AG10803 (cell line): ENCODE measurements at places on chromosomes 4 and X.
A peak's percentile ranks its signal among the peaks of the same experiment; 100 is the strongest.

DNA sequence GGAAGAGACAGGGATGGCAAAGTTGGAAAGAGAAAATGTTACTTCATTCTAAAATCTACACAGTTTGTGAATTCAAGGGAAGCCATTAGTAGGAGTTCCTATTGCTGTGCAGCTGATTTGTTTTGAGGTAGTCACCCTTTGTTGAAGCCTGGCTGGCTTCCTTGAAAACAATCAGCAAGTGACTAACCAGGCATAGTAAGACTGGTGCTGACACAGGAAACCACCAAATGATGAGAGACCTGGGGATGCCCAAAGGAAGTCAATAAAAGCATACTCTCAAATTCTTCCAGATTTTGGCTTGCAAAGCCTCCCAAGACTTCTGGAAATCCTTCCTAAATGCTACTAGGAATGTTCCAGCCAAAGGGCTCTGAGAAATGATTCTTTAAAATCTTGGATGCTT is 23.9 kb upstream of the PRDM8 start:
- DNase-seq = peak; percentile 85

- DNase-seq = no peak
These were observed 21.9 kb downstream of the GATB start for GRCh38 chr4:151738720-151739517.

GRCh38 chr4:87390551-87390890 is 467 bp downstream of the HSD17B11 start:
- DNase-seq = no peak

- DNase-seq = no peak
These were observed 41.6 kb upstream of the CYLC1 start for GRCh38 chrX:83819304-83819703.

DNA sequence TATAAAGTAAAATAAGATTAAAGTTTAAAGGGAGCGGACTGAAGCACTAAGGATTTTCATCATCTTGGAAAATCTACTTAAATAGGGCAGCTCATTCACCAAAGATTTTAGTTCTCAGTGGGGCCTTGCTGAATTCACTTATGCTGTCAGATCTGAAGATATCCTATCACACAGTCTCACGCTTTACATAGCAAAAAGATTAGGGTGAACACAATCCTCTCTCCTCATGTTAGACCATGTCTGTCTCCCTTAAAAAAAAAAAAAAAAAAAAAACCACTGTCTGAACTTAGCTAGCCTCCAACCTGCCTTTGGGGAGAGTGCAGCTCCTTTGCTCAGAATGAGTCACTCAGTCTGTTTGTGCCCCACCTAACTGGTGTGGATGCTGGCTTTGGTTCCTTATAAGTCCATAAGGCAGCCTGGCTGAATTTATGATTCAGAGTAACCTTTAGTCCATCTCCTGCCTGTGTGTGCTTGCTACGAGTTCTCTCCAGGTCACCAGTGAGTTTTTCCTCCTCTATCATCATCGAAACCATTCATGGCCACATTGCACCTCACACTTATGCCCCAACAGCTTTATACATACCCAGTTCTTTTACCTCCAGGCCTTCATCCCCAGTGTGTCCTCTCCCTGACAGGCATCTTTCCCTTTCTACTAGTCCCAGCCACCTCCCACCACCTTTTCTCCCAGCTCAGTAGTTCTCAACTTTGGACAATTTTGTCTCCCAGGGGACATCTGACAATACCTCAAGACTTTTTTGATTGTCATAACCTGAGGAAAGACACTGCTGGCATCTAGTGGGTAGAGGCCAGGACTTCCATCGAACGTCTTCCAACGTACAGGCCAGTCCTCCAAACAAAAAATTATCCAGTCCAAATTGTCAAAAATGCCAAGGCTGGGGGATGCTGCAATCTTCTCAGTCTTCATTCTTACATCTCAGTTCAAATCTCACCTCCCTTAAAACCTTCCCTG is 220.7 kb upstream of the EMCN start:
- DNase-seq = peak; percentile 68

DNA sequence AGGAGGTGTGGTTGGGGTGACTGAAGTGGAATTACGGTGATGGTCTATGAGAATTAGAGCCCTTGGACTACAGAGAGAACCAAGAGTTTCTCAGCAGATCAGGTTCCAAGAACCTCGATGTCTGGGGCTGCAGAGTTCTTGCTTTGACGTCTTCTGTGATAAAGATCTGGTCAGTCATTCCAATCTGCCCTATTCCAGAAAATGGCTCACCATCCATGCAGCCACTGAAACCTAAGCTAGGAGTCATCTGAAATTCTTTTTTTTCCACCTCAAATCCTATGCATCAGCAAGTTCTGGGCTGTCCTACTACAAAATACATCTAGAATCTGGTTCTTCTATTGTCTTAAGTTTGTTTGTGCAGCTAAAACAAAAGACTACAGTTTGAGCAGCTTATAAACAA is 254.4 kb upstream of the PGRMC2 start:
- no peak for DNase-seq

DNA sequence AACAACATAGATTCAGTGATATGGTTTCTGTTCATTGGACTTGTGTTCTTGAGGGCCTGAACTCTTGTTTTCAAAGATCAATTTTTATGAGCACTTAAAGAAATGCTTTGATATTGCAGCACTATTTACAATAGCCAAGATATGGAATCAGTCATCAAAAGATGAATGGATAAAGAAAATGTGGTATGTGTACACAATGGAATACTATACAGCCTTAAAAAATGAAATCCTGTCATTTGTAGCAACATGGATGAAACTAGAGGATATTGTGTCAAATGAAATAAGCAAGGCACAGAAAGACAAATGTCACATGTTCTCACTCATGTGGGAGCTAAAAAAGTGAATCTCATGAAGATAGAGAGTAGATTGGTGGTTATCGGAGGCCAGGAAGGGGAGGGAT is 21.9 kb downstream of the RNF128 start:
- no peak for DNase-seq

DNA sequence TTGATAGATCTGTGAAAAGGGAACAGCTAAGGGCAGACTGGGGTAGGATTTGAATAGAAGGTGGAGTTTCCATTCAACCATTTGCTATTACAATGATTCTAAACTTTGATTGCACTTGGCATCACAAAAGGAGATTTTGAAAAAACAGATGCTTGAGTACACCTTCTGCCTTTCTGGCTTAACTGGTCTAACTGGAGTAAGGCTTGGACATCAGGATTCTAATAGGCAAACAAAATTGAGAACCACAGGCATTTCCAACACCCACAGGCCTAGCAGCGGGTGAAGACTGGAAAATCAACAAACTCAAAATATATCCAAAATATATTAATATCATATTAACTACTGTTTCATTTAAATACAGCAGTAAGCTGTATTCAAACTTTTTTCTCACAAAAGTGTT is 1.9 kb upstream of the VEGFC start:
- DNase-seq = no peak

DNA sequence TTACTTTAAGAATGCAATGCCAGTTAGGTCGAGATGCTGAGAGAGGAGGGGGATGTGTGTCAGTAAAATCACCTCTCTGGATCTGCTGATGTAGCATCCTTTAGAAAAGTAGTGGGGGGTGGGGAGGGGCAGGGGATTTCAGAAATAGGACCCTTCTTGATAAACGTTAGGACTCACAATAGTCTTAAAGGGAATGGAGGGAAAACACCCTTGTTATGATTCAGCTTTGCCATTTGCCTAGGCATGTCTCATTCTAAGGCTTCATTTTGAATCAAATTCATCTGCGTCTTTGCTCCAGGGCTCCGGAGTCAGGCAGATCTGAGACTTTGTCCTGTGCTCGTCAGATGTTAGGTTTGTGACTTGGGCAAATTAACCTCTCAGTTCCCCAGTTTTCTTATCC is 879 bp downstream of the SH2D1A start:
- DNase-seq = no peak

DNA sequence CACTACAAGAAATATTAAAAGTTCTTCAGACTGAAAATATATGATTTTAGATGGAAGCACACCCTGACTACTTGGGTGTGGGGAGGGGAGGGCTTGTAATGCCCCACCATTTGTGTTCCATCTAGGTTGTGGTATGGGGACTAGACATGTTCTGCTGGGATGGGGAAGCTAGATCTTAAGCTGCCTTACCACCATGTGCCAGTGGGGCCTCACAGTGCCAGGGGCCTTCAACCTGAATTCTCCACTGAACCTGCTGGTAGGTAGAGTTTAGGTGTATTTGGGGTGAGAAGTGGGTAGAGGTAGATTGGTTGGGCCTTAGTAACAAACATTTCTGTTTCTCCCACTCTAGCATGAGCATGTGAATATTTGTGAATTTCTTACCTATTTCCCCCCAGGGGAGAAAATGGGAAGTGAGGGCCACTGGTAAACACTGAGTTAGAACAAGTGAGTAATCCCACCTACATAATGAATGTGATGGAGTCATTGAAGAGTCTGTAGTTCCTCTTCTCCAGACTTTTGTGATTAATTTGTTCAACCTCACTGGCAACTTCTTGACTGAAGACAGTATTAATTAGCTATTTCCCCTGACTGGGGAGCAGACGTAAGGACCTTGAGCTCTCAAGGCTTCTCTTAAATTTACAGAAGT is 44.0 kb downstream of the BRCC3 start:
- DNase-seq = no peak

DNA sequence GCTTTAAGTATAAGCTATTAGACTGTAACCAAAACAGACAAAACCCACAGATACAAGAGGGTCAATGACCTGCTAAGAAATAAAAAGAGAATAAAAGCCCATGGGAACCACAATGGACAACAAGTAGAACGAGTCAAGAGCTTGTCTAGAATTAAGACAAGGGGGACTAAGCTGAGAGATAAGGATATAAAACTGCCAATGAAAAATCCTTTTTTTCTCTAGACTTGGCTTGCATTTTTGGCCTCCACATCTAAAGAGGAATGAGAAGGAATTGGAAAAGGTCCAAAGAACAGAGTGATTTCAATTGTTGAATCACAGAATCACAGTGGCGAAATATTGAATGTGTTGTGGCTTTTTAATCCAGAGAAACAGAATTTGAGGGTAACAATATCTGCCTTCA is 135.7 kb downstream of the QDPR start:
- peak; percentile 35 for DNase-seq

DNA sequence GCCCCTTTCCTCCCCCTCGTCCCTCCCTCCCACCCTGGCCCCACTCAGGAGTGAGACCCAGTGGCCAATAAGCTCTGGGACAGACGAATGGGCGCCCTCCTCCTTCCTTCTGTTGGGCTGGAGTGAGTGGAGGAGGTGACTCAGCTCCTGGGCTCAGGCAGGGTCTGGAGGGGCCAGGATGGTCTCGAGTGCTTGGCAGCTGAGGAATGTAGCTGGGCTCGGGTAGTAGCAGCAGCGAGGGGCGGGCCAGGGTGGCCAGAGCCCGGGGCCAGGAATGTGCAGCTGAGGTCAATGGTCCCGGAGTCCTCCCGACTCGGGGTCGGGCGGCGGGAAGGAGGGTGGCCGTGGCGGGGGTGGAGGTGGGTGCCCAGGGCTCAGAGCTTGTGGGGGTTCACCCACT is 15.0 kb downstream of the G6PD start:
- DNase-seq = no peak

- no peak for DNase-seq
These were observed 71.8 kb upstream of the SMARCA5 start for GRCh38 chr4:143441678-143442077.

GRCh38 chr4:74203467-74203866 is 45.5 kb downstream of the MTHFD2L start:
- no peak for DNase-seq

GRCh38 chr4:1315836-1316536 is 26.3 kb downstream of the MAEA start:
- no peak for DNase-seq

DNA sequence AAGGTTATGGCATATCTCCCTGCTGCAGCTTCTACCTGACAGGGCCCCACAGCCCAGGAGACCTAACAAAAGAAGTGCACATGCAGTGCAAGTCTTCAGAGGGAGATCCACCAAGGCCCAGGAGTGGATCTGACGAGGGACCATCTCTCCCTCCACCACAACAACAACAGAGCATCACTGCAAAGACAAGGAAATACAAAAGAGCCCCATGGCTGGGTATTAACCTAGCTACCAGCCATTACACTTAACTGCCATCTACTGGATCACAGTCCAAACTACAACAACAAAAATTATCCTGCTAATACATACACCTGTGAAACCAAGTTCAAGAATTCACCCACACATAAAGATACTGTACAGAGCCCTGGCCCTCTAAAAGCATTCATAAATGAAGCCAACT is 280.2 kb upstream of the SLC7A11 start:
- DNase-seq = peak; percentile 24

DNA sequence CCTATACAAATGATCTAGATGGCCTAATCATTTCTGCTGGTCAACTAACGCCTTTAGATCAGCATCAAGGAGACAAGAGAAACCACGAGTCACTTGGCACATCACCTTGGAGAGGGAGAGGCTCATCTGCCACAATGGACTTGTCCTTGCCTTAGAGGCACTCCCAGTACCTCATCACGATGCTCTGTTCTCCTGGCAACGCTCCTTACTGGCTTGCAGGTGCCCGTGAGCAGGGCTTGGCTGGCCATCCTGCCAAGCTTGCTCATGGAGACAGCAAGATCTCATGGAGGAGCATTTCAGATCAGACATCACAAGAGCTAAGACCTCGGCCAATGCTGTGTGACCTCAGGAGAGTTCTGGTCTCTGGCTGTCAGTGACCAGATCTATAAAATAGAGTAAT is 2.7 kb upstream of the SMIM20 start:
- DNase-seq = no peak

DNA sequence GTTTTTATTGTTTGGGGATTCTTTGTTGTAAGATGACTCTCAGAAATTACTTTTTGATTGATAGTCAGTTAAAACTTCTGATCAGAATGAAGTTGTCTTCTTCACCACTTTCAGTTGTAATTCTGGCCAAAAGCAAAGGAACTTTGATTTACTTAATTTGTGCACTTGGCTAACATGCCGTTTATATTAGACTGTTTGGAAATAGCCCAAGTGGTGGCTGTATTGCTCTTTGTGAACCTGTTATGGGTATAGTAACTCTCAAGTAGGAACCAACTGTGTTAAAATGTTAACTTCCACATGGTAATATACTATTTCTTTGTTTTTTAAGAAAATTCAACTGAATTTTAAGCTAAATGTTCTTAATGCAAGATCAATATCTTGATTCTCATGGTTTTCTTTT is 581.9 kb downstream of the GRID2 start:
- DNase-seq = no peak

- DNase-seq = peak; percentile 86
These were observed 666.0 kb downstream of the GRID2 start for GRCh38 chr4:92969650-92970379.

- no peak for DNase-seq
These were observed 107.6 kb downstream of the CDS1 start for GRCh38 chr4:84690481-84690880.

DNA sequence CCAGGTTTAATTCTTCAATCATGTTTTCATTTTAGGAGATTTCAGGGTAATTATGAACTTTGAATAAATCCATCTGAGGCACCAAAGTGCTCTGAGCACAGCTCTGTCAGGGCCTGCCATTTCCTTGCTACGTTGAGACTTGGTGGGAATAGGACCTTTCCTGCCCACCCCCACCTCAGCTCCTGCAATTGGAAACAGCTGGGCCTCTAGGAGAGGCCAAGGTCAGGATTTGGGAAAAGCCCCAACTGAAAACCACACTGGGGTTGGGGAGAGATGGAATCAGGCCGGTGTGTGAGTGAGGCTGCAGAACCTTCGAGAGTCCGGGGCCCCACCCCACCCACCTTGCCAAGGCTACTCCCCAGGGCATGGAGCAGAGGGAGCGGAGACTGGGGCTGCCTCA is 212.7 kb upstream of the BCOR start:
- no peak for DNase-seq
